ENCODE measurements at places on chromosomes 1 and 21. TPM values are rescaled to one million over a fixed set of nuclear protein-coding genes. Genes with fewer than 3 reads are reported as not detected.

The FAM163A gene
- not detected for total RNA-seq

The FMN2 gene
- total RNA-seq, result not detected

DNA sequence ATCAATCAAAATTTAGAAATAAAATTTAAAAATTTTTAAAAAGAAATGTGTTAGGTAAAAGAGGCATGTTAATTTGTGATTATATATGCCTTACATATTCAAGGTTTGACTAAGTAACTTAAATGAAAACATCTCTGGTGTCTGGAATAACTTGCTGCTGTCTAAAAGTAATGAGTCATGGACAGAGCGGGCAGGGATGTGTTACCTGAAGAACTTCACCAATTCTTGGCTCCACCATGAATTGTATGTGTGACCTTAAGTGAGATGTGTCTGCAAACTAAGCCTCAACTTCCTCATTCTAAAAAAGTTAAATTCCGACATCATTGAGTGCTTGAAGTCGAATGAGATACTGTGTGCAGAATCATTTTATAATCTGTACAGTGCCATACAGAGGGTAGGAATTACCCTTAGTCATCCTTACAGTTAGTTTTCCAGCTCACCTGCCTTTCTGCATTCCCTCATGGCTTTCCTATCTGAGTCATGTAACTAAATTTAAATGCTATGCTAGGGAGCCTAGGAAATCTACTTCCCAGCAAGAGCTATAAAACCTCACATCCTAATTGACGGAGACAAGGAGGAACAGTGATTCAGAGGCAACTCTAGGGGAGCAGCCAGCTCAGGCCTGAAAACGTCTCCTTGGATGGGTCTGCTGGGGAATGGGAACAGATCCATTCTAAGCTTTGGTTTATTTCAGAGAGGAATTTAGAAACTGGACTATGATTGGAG is 100.7 kb upstream of the TSPAN2 start:
- no peak for DNase-seq

GRCh38 chr1:202145068-202145743 is 669 bp upstream of the ARL8A start:
- peak; percentile 55 for DNase-seq

- DNase-seq, result no peak
Measured at GRCh38 chr1:16978567-16979474, 1.6 kb downstream of the MFAP2 start.

GRCh38 chr1:202233804-202234203 is 40.2 kb downstream of the LGR6 start:
- no peak for DNase-seq

GRCh38 chr21:25179116-25179515 is 428.2 kb downstream of the MRPL39 start:
- no peak for DNase-seq

DNA sequence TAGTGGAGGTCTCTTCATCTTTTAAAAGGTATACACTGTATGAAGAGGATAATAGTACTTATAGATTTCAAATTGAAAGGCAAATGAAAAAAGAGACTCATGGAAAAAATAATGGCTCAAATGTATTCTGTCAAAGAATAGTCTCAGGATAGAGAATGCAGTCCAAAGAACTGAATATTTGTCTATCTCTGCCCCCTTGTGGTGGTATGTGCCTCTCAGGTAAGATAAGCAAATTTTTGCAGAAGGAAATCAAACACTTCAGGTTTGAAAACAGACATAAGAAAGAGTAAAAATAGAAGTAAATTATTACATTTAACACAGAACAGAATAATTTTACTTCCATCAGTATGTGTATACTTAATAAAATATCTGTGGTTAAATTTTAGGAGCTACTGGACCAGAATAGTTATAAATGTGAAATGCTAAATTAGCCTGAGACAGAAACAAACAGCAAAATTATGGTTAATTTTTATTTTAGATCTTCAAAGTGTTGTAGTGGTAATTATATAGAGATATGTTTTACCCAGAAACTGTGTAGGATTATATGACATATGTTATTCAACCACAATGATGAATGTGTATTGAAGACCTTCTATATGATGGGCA is 164.4 kb upstream of the PALMD start:
- DNase-seq, result peak; percentile 23

- no peak for DNase-seq
Measured at GRCh38 chr1:175521249-175522040, 221.9 kb downstream of the TNR start.

DNA sequence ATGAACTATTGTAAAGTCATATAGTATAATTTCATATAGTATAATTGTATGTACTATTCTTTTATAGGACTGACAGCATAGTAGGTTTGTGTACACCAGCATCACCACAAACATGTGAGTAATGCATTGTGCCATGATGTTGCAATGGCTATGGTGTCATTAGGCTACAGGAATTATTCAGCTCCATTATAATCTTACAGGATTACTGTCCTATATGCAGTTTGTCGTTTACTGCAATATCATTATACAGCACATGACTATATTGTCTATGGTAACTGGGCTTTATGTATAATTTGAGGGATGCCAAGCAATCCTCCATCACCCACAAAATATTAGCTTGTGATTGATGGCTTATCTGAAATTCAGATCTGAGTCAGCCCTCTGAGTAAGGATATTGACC is 54.2 kb upstream of the PBX1 start:
- no peak for DNase-seq

DNA sequence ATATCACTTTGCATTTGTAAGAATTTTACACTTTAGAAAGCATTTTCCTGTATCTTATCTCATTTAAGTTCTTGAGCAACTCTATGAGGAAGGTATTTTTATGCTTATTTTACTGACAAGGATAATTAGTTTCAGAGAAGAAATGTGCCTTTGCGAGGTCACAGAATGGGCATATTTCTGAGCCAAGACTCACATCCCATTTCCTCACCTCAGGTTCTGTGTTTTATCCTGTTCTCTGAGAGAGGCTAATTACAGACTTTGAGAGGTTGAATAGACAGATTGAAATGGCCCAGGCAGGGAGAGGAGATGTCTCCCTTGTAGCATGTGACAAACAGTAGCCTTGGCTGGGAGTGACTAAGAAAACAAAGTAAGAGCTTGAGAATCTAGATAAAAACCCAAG is 39.1 kb upstream of the ZC3H11B start:
- DNase-seq, result no peak

DNA sequence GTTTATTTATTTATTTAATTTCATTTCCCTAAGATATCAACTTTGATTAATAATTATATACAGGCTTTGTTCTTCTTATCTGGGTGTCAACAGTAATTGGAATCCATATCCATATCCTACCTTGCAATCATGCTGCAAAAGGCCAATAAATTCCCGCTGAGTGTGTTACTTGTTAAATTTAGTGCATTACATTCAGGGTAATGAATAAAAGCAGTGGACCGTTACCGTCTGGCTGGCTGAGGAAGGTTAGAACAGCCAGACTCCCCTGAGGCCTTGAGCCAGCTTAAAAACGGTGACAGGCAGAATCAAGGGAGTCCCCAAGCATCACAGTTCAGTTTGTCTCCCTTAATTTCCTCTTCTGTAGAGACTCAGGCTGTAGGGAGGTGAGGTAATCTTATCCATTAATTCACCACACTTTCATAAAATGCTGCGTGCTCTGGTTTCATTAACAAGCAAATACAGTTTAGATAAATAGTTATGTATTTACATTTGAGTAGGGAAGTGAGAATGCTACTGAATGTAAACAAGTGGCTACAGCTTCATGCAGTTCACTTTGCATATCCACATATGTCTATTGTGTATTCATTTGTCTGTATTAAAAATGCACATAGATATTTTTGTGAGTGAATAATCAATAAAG is 888.2 kb upstream of the CXADR start:
- no peak for DNase-seq

DNA sequence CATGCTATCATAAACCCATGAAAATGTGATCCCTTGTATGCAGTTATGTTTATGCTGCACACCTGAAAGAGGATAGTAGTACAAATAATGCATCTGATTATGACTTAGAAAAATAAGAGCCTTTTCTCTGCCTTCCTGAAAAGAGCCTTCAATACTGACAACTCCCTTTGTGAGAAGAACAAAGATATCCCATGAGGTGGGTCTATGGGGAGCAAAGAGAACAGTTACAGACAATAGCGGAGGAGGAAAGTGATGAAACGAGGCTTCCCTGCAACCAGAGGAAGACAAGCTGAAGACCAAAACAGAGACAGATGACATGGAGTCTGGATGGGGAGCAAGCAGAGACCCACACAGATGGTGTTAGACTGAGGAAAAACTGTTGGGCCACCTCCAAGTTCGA is 598.3 kb upstream of the PLXNA2 start:
- DNase-seq, result no peak

GRCh38 chr1:54742282-54742681 is 22.0 kb downstream of the PARS2 start:
- DNase-seq, result no peak

DNA sequence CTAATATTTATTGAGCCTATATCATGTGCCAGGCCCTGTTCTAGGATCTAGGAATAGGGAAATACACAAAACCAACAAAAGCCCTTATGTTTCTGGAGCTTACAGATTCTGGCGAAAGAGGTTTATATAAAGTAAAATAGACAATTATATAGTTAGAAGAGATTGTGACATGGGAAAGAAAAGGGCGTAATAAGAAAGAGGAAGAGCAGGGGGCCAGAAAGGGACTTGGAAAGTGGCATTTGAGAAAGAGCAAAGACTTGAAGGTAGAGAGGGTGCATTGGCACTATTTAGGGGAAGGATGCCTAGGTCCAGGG is 322.5 kb upstream of the FAM78B start:
- DNase-seq, result no peak

GRCh38 chr1:71908871-71909390 is 373.4 kb downstream of the NEGR1 start:
- DNase-seq, result no peak

The ARMH1 gene
- total RNA-seq, result 20.8 TPM

DNA sequence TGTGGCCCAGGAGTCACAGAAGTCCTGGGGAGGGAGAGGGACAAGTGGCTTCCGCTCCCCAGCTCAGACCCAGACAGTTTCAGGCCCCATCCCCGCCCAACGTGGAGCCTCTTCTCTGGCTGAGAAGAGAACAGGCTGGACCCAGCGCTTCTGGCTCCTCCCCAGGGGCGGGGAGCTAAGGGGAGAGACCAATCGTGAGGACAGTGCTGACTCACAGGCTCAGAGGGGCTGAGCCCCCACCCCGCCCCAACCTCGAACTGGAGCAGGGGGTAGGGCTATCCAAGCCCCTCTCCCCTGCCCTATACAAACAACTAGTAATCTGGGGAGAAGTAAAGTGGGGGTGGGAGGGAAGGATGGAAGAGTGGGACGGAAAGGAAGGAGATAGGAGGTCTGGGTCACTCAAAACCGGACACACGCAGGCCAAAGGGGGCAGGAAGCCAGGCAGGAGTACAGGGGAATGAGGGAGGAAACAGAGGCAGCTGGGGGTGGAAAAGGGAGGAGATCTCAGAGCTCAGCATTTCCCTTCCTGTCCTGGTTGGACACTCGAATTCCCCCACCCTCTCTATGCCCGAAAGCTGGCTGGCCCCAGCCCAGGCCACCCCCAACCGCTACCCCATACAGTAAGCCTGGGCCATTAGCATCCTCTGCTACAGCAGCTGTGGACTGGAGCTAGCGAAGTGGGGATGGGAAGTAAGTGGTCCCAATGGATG is at the start of gene SHC1:
SHC1 (minus strand) TSS at position 117 of the 710 bp plus-strand sequence. CDS start 221 bp downstream, outside the sequence.
- DNase-seq, result peak; percentile 44

The PGLYRP3 gene
- not detected for total RNA-seq

The CFHR2 gene
- total RNA-seq, result not detected

GRCh38 chr21:42446531-42446930 is 42.8 kb downstream of the UBASH3A start:
- no peak for DNase-seq

DNA sequence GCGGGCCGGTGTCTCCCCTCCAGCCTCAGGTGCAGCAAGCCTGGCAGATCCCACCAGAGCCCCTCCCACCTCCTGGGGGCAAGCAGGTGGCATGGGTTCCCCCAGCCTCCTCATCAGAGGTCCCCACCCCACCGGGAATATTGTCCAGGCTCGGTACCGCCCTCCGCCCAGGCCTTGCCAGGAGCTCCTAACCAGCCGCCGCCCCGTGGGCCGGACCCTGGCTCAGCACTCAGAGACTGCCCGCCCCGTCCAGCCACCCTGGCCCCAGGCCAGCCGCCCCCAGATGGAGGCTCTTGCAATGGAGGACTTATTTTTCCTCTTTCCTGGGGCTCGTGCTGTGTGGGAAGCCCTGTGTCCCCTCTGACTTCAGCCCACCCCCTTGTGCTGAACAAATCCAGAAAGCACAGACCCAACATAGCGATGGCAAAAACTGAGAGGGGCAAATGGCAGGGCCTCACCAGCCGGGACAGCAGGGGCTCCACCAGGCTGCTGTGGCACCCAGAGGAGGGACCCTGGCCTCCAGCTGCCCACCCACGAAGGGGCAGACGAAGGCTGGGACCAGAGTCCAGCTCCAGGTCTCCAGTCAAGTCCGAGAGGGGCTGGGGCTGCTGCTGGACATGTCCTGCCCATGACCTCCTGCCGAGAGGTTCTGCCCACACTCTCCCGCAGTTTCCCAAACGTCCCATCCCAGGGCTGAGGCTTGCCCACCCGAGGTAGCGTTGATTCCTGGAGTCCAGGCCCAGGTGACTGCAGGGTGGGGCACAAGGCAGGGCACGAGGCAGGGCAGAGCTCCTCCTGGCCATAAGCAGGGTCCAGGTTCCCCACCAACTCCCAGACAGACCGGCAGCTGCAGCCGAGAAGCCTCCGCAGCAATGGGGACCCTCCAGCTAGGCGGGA is 7.5 kb downstream of the MEGF6 start:
- no peak for DNase-seq

GRCh38 chr1:233730809-233731208 is 116.9 kb downstream of the KCNK1 start:
- DNase-seq, result no peak

DNA sequence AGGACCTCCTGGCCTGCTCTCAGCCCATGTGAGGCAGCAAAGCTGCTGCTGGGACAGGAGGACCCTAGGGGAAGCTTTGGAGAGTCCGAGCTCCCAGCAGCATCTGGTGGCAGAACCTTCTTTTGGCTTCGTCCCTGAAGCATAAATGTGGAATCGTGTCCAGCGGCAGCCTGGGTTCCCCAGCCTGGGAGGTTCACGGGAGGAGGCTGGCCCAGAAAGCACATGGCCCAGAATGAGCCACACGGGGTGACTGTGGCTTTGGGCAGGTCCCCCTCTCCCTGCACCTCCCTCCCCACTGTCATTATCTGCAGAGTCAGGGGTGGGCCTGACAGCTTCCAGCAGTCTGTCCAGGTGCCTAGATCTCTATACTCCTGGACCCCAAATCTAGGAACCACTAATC is 318.1 kb upstream of the VAMP3 start:
- DNase-seq, result no peak

The WDR64 gene
- total RNA-seq, result not detected

DNA sequence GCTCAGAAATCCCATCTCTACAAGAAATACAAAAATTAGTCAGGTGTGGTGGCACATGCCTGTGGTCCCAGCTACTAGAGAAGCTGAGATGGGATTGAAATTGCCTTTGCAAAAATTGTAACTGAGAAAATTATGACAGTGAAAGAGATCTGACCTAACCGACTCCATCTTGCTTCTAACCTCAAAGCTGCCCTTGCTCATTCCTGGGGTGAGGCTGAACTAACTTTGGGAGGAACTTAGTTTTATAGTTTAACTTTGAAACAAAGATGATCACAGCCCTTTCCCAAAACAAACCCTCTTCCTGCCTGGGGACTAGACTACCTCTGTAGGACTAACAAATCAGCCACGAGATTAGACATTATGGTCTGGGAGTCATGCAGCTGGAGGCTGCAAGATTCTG is 33.8 kb upstream of the ERO1B start:
- no peak for DNase-seq

The MYOM3 gene
- total RNA-seq, result not detected

- DNase-seq, result peak; percentile 97
Measured at GRCh38 chr21:45643021-45643980, at the start of gene PCBP3. PCBP3 (plus strand) TSS chr21:45643725; CDS start chr21:45850086, 206,361 bp downstream.

The MANEAL gene
- 1.8 TPM for total RNA-seq

Measured in activated CD4-positive, alpha-beta memory T cell treated with anti-CD3 and anti-CD28 coated beads, Interleukin-2, amount 10 ng/mL, durations not matched to agents 7 days and 5 days (primary cell).